ENCODE measurements at places on chromosomes 16 and 17.
A peak's percentile ranks its signal among the peaks of the same experiment; 100 is the strongest.

DNA sequence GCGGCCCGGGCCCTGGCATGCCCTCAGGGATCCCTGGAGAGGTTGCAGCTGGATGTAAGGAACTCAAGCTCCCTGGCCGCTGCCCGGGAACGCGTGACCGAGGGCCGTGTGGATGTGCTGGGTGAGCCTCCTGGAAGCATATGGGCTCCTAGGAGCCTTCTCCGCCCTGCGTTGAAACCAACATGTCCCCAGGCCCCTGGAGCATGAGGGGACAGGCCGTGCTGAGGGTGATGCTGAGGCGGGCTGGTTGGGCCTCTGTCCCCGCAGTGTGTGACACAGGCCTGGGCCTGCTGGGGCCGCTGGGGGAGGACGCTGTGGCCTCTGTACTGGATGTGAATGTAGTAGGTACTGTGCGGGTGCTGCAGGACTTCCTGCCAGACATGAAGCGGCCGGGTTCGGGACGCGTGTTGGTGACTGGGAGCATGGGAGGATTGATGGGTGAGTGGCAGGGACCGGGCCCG is 5.7 kb upstream of the HSD17B1 start:
- DNase-seq = no peak

GRCh38 chr16:88382491-88383400 is at the start of gene ZNF469:
Gene ZNF469, plus strand, starts transcription at chr16:88382959. Its CDS starts 44,512 bp downstream, at chr16:88427471.
- no peak for DNase-seq

DNA sequence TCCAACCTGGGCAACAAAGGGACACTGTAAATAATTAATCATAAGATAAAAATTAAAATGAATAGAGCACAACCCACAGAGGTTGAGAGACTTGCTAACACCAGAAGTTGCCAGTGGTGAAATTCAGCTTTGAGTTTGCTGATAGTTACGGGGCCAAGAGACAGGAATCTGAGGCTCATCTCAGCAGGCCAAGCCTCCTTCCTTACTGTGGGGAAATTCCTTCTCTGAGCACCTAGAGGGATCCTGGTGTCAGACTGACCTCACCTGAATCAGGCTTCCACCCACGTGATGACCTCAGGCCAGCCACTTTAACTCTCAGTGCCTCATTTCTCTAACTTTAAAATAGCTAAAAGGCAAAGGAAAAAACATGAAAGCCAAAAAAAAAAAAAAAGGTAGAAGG is 4.7 kb downstream of the ABAT start:
- no peak for DNase-seq

DNA sequence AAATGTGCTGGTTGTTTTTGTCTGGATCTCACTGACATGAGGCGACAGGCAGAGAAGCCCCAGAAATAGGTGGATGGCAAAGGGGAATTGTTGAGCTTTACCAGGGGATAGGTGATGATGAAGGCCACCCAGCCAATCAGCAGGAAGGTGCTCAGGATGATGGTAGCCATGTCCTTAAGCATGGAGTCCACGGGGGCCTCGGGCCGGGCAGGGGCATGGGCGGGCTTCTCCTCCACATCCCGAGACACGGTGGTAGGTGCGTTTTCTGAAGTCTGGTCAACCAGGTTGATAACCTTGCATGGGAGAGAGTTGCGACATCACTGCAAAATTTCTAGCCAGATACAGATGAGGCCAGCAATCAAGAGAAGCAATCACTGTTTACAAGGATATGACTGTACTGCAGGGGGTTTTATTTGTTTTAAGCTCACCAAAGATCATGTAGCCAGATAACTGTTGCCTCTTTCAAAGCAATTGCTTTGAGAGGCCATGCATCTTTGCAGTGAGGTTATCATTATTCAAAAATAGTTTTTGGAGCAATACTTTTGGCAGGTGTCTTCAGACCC is 37.3 kb upstream of the ICAM2 start:
- DNase-seq = no peak

DNA sequence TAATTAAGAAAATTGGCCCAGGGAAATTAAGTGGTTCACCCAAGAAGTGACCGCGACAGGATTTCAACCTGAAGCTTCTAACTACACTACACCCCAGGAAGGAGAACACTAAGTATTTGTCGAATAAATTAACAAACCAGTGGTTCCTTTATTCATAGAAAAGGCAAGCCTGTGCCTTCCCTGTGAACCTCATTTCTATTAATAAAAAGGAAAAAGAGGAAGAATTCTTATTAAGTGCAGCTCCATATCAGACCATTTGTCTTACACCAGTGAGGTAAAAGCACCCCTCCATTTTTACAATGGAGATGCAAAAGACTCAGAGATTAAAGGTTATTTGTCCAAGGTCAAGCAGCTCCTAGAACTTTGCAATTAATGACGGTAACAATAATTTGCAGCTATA is 1.7 kb downstream of the COPS3 start:
- no peak for DNase-seq

DNA sequence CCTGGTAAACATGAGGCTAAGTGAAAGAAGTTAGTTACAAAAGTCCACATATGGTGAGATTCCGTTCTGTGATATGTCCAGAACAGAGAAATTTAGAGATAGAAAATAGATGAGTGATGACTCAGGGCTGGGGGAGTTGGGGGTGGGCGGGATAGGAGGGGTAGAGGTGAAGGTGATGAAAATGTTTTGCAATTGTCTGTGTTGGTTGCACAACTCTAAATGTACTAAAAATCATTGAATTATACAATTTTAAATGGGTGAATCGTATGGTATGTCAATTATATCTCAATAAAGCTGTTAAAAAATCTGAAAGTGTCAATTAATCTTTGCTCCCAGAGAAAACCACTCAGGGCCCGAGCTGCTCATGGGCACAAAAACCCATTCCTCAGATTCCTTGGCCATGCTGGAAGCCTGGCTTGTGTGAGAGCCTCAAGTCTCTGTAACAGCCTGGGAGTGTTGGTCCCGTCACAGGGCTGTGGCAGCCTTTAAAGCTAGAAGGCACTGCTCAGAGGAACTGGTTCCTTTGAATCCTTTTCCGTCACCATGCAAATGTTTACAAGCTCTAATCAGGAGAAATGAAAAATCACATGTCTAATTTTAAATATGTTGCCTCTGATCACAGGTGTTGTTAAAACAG is 225.3 kb downstream of the WWOX start:
- DNase-seq = no peak

- DNase-seq = no peak
Measured at GRCh38 chr16:3819746-3820724, 60.5 kb downstream of the CREBBP start.

- DNase-seq = no peak
Measured at GRCh38 chr16:57082664-57083063, 9.7 kb upstream of the CPNE2 start.

DNA sequence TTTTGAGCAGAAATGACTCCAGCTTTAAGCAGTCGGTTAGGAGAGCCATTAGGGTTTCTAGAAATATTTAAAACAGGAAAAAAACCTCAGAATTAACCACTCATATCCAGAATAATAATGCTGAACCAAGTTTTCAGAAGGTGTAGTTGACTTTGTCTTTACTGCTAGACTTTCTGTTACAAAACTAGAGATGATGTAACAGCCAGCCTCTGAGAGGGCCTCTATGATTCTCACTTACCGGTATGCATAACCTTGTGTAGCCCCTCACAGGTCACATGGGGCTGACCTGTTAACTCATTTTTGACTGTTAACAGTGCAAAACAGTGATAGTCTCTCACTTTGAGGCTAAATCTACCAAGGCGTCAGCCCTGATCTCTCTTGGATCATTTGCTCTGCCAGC is 74.3 kb downstream of the TEX14 start:
- DNase-seq = no peak

DNA sequence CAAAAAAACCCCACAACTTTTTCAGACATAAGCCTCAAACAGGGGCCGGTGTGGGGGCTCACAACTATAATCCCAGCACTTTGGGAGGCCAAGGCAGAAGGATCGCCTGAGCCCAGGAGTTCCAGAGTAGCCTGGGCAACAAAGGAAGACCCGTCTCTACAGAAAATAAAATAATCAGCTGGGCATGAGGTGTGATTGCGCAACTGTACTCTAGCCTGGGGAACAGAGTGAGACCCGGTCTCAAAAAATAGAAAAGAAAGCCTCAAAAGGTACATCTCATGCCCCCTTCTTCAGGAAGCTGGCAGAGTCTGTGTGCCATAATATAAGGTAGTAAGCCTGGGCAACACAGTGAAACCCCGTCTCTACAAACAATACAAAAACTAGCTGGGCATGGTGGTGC is 3.2 kb downstream of the ZSWIM7 start:
- no peak for DNase-seq

DNA sequence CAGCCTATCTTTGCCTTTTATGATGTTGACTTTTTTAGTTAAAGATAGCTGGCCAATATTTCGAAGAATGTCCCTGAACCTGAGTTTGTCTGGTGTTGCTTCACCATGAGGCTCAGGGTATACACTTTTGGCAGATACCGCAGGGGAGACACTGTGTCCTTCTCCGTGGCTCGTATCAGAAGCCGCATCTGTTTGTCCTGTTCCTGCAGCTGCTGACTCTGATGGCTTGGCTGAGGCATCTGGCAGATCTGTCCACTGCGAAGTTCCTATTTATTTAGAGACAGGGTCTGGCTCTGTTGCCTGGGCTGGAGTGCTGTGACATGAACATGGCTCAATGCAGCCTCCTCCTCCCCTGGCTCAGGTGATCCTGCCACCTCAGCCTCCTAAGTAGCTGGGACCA is 93.5 kb downstream of the CRISPLD2 start:
- no peak for DNase-seq

DNA sequence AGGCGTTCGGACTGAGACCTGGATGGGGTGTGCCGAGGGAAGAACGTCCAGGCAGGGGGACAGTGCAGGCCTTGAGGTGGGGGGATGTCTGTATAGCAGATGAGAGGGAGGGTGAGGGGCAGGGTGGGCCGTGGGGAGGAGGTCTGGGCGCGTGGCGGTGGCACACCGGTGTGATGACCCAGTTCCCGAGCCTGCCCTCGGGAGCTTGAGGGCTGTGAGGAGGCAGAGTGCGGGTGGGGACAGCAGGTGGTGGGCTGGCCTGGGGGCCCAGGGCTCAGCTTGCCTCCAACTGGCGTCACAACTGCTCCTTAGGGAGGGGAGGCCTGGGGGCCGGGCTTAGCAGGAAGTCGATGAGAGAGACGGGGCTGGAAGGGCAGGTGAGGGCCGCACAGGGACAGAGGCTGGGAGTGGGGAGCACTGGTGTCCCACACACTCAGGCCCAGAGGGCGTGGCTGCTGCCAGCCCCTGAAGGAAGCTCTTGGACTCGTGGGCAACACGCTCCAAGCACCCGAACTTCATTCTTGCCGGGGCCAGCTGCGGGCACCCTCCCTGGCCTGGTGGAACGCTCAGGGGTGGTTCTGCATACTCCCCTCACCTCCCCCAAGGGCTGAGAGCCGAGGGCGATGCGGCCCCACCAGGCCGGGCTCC is 6.5 kb downstream of the CACNA1H start:
- no peak for DNase-seq

GRCh38 chr17:75504347-75505151 is 10.8 kb downstream of the CASKIN2 start:
- no peak for DNase-seq

GRCh38 chr17:42530952-42531454 is 5.0 kb upstream of the NAGLU start:
- DNase-seq = no peak

GRCh38 chr16:24721830-24722238 is 7.6 kb upstream of the TNRC6A start:
- DNase-seq = peak; percentile 10

GRCh38 chr17:72724267-72724666 is 368.2 kb downstream of the SLC39A11 start:
- no peak for DNase-seq

DNA sequence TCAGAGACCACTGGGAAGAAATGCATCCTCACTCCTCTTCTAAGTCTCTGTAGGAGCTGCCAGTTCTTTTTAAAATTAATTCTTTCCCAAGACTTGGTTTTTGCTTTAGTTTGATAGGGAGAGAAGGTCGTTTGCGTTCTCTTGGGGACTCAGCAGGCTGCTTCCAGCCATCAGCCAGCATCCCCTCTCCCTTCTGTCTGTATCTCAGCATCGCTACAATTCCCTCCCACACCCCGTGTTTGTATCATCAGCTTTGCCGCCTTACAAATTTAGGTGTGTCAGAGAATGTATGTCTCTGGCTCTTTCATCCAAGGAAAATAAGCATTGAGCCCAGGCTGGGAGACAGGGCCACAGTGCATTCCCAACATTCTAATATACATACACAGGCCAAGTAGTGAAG is 5.4 kb downstream of the HOXB6 start:
- DNase-seq = no peak

DNA sequence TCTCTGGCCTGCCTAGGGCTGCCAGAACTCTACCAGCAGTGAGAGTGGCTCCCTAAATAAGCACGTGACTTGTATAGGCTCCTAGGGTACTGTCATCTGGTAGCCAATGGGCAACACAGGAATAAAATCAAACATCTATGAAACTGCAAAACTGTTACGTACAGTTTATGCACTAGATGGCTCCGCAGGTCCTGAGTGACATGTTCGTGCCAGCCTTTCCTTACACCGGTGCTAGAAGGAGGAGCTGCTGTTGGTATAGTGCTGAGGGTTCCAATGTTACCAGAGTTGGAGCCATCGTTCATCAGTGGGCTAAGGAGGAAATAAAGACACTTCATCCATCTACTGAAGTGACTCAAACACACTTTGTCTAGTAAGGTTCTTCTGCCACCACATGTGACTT is 63.2 kb upstream of the TRAP1 start:
- no peak for DNase-seq

DNA sequence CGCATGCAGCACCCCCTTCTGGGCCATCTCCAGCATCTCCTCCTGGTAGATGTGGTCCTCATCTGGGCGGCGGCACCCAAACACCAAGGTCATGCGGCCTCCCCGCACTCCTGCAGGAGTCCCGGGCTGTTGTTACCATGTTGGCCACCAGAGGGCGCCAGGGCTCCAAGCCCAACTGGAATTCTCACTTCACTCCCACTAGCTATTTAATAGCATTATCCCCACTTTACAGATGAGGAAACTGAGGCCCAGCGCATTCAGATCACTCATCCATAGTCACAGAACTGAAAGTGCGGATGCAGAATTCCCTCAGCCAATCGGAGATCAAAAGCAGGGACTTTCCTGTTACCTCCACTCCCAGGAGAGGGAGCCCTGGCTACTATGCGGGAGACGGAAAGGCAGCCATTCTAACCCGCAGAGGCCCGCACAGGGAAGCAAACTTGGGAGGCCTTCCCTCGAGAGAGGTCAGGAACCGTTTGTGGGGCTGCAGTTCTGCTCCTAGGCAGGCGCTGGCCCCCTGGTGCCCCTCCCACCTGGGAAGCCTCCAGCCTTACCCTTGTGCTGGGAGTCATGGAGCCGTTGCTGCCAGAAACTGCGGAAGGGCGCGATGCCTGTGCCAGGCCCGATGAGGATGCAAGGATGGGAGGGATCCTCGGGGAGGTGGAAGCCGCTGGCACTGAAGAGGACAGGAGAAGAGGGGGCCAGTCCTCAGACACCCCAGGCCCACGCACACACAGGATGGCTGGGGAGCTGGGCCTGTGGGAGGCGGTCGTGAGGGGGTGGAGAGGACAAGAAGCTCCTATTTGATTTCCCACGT is 40.1 kb downstream of the NOS2 start:
- DNase-seq = peak; percentile 37

All from activated CD8-positive, alpha-beta memory T cell treated with anti-CD3 and anti-CD28 coated beads for 4 hours (primary cell).